AG04450 (cell line): ENCODE measurements at places on chromosomes 5 and 9.

- DNase-seq = no peak
These were observed 12.8 kb downstream of the EXOC3 start for GRCh38 chr5:455806-456205.

GRCh38 chr9:96217754-96218693 is 84.0 kb downstream of the HSD17B3 start:
- DNase-seq = peak; percentile 11

DNA sequence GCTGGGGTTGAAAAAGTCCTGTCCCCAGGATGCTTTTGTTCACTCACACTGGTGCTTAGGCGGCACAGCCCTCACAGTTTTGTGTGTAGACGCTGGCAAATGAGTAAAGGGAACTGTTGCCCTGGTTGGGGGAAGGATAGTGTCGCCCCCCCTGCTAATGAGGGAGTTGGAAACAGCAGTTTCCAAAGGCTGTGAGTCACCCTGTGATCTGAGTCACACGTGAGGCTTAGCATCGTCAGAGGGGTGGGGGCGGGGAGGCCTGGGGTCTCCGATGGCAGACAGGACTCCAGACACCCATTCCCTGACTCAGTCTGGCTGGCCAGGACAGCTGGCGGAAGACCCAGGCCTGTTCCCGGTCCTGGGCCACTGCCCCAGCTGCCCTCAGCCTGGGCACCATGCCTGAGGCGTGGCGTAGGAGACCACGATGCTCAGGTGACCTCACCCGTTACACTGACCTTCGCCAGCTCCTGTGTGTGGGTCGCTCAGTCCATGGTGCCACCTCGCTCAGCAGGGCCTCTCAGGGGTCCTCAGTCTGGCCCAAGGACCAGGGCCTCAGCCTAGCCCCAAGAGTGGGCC is 2.9 kb downstream of the DNAJB5 start:
- DNase-seq = peak; percentile 72

DNA sequence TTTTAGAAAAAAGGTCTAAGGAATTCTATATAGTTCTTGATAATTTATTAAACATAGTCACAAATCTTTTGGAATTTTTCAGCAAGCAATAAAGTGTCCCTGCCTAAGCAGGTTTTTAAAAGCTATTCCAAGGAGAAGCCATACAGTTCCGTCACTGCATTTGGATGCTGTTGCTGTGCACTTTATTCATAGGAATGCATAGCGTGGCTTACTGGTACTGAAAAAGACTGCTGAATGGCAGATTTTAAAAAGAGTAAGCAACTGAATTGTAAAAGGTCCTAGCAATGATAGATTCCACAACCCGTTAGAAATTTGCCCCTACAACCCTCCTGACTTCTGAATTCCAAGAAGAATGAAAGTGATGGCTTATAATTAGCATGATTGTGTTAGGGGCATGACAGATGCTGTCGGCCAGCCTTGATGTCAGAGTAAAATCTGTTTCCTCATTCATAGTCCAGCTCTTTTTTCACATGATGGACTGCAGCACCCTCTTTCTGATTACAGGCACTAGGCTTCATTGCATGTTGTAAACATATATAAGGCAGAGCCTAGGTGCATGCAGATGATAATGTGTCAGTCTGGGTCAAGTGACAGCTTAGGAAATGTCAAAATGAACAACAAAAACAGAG is 227.0 kb downstream of the PDE4D start:
- no peak for DNase-seq

DNA sequence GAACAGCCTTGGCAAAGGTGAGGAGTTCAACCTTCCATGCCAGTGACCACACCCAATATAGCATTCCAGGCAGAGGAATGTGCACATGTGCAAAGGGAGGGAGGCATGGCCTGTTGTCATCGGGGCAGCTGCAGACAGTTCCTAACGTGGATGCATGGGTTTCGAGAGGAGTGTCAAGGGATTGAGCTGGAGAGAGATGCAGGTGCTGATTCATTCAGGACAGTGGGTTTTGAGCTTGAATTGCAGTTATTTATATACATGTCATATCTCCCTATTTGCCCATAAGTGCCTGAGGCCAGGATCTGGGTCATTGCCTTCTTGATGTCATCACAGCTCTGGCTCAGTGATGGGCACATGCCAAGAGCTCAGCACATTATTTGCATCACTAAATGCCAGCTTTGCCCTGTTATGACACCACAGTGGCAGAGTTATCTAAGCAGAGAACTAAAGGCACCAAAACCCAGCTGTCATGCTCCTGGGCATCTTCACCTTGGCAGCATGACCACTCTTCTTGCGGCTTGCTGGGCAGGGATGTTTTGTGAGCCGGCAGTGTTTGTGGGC is 278.0 kb downstream of the NTRK2 start:
- no peak for DNase-seq

DNA sequence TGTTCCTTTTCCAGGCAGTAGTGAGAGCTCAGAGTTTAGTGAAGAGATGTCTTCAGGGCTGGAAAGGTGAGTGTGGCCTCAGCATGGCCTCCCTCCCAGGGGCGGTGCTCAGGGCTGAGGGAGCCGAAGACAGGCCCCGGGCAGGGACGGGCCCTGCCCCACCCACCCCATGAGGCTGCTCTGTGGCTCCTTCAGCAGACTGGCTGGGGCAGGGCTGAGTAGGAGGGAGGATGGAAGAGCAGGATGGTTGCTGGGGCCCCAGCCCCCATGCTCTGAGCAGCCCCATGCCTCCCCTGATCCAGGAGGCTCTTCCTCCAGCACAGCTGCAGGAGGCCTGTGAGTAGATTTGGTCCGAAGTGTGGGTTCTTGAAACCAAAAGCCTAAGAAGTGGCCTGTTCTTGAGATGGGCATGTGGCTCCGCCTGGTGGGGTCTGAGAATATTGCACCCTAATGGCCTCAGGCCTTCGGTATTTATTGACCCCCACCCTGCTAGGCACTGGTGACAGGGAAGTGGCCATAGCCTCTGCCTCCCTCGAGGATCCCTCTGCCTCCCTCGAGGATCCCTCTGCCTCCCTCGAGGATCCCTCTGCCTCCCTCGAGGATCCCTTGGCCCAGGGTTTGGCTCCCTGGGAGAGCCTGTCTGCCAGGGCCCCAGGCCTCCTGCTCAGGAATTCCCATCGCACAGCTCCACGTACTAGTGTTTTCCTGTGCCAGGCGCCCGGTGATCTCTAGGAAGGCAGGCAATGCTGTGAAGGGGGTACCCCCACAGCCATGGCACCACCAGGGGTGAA is 65.4 kb upstream of the GARNL3 start:
- DNase-seq = peak; percentile 71

DNA sequence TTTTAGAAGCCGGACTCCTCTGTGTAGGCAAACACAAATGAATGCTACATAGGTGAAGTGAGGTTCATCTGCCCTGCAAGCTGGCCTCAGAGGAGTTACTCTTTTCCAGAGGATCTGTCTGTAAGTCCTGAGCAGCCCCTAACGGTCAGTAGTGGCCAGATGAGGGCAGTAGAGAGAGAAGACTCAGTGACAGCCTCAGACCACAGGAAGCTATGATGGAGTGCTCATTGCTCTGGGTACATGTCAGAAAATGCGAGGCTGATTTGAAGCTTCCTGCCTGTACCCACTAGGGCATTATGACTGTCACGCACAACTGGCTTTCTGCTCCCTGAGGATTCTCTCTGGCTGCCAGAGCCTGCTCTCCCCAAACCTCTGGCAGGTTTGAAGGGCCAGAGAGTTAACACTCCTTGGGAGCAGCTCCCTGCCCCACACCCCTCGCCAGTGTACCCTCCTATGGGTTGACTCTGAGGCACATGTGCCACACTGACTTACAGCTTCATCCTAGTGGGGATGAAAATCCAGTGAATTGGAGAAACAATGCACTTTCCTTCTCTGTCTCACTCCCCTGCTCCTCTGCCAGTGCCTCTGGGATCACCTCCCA is 141.5 kb downstream of the GABRG2 start:
- DNase-seq = no peak

GRCh38 chr5:56281489-56282165 is 48.5 kb upstream of the ANKRD55 start:
- DNase-seq = no peak

DNA sequence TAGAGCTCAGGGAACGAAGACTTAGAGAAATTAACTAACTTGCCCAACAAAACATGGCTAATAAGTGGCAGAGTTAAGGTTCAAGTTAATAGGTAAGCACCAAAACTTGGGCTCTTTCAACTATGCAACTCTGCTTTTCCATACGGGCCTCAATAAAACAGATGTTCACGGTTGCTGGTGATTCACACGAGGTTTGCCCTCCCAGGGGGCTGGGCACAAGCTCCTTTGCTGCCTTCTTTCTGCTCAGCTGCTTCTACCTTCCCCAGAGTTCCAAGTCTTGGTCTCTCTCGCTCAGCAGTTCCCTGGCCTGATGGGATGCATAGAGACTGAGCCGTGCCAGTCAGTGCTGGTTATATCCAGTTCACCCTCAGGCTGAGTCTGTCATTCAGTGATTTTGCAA is 217.9 kb downstream of the SREK1 start:
- no peak for DNase-seq

DNA sequence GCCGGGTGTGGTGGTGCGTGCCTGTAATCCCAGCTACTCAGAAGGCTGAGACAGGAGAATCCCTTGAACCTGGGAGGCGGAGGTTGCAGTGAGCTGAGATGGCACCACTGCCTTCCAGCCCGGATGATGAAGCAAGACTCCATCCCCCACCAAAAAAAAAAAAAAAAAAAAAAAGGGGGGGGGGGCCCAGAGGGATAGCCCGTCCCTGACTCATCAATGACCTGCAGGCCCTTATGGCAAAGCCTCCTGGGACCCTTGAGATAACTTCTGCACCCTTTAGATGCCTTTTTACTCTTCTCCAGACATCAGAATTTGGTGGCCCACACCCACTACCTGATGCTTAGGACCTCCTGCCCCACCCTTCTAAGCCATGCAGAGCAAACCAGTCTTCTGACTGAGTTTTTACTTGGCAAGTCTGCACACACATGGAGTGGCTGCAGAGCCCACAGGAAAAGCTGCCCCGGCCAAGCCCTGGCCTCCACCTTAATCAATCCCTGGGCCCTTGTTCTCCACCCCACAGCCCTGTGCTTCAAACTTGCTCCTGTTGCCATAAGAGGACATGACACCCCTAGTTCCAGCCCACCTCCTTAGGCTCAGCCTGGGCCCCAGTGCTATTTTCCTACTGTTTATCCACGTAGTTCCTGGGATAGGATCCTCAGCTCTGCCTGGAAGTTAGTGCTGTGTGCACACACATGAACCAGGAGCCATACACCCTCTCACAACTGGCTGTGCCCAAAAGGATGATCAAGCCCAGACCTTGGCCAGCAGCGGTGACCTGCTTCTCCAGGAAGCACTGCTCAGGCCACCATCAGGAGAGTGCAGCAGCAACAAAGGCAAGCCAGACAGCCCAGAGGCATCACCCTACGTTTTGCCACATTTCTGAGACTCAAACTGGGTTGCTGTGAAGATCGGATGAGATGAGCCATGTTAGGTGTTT is 5.1 kb downstream of the MGAT1 start:
- no peak for DNase-seq

- peak; percentile 23 for DNase-seq
These were observed 14.4 kb upstream of the SCGB3A1 start for GRCh38 chr5:180605554-180606214.

DNA sequence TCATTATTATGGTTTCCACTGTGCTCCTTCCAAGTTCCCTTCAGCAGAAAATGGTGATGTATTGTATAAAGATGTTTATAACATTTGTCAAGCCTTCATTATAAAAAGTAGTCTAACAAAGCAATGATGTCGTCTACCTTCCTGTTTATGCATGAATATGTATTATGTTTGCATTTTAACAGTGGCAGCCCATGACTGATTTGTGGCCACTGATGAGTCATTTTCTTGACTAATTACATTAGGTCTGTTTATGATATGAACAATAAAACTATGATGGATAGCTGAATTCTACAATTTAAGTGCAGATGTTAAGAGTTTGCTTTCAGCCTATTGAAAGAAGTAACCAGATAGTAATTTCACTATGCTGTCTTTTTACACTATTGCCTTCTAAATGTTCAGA is 75.4 kb upstream of the ADAMTS19 start:
- DNase-seq = no peak

DNA sequence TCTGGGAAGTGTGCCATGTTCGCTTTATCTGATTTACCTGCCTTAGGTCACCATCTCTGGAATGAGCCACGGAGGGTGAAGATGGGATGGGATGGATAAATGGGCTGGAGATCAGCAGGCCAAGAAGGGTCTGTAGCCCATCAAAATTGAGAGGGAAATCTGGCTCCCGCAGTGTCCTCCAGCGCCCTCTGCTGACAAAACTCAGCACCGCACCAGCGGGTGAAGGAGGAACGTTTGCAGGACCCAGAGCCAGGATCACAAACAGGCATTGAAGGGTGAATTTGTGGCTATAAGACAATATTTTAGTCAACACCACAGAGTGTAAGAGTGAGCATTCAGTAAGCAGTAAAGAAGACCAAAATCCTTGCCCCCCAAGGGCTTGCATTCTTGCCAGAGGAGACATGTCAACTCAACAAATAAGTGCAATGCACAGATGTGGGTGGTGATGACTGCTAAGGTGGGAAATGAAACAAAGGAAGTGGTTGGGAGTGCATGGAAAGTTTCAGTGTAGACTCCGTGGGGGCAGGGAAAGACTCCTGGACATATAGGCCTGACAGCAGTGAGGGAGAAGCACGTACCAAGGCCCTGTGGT is 124.4 kb downstream of the TENT4A start:
- no peak for DNase-seq

- no peak for DNase-seq
These were observed 68.6 kb upstream of the IL17B start for GRCh38 chr5:149447373-149448367.

DNA sequence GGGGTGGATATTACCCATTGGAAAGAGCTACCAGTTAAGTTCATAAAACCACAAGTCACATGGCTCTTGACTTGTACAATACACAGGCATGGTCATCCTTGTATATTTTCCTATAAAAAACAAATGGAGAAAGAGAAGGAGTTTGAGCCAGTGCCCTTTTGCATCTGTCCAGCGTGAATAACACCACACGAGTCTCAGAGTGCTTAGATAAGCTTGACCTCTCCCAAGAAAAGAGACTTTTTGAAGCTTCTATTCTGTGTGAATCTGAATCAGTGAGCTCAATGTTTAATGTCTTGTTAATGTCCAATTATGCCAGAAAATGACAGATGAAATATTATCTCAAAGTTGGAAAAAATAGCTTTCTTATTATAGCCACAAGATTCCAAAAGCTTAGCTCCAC is 30.9 kb upstream of the LPAR1 start:
- no peak for DNase-seq

DNA sequence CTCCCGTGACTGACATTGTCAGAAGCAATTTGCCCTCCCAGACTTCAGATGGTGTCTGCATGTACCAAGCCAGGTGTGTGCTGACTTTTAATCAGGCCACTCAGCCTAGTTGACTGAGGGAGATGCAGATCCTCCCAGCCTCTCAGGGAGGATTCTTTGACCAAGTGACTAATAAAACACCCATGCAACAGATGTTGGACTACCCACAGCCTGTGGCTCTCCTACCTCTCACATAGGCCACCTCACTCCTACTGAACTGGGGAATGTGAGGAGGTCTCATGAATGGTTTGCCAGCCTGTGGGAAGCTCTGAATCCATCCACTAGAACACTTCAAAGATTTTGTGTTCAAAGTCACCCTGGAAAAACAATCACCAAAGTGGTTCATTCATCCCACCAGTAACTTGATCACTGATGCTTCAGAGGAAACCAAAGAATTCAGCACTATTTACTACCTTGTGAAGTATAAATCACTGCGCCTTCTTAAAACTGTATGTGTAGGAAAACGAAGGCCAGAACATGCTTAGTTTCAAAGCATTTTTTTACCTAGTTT is 80.1 kb downstream of the ESM1 start:
- DNase-seq = no peak

- DNase-seq = no peak
These were observed 5.2 kb downstream of the EPB41L4B start for GRCh38 chr9:109315480-109316206.

GRCh38 chr9:131937451-131937850 is 142.2 kb downstream of the MED27 start:
- no peak for DNase-seq

- DNase-seq = no peak
These were observed 1143.8 kb downstream of the MAT2B start for GRCh38 chr5:164649266-164649665.
